ENCODE measurements at places on chromosomes 6 and 20.
A peak's percentile ranks its signal among the peaks of the same experiment; 100 is the strongest.

- DNase-seq: peak; percentile 68
These were observed 44.8 kb downstream of the STK4 start for GRCh38 chr20:45011108-45011526.

DNA sequence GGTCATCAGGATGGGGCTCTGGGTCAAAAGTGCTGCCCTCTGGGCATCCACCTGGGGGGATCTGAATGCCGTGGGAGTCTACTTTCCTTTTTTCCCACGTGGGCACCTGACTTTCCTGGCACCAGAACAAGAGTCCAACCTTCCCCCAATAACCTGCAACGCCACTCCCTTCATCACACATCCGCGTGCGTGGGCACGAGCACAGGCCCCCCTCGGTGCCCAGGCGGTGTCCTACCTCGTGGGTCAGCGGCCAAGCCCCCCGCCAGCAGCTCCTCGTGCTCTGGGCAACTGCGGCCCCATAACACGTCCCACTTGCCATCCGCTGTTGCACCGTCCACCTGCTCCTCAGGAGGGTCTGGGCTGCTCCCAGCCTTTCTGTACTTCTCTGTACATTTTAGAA is 87.0 kb downstream of the YTHDF1 start:
- DNase-seq: no peak

DNA sequence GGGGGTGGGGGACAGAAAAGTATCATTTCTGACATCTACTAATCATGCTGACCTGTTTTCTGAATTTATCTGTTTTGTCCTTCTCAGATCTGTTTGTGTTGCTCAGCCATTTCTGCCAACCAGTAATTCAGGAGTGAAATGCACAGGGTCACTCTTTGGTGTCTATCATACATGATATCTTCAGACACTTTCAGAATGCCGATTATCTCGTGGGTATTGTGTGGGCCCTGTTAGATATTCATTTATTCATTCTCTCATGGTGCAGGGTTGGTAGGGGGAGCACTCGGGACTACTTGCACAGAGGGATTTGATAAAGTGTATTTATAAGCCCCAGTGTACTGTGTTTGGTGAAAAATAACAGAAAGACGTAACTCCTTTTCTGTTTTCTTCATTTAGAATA is 101.2 kb upstream of the CITED2 start:
- no peak for DNase-seq

DNA sequence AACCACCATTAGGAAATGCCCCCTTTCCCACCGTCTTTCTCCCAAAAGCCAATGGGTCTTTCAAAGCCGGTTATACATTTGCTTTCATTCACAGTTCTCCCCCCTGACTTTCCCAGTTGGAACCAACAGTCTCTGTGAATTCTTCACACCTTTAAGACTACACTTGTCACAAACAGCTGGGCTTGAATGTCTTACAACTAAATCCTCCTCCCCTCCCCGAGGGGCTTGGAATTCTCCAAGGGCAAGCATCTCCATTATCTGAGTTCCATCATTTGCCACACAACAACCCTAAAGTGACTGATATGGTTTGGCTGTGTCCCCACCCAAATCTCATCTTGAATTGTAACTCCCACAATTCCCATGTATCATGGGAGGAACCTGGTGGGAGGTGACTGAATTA is 12.9 kb downstream of the ZFP64 start:
- no peak for DNase-seq

- DNase-seq: no peak
These were observed 23.8 kb downstream of the NKX2-2 start for GRCh38 chr20:21490105-21490504.

DNA sequence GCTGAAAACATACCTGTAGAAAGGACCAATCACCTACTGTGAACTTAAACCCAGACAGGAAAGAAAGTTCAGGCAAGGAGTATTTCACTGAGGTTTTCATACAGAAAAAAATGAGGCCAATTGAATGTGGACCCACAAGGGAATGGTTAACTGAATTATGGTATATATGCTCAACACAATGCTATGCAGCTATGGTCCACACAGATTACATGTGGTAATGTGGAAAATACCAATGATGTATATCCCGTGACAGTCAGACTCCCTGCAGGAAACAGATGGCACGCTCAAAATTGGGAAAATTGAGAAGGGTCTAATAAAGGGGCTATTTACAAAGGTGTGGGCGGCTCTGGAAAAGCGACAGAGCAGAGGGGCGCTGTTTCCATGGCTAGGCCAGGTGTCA is 47.1 kb upstream of the PIM1 start:
- peak; percentile 64 for DNase-seq

- DNase-seq: no peak
These were observed 628.0 kb upstream of the AGPAT4 start for GRCh38 chr6:161901740-161902426.

DNA sequence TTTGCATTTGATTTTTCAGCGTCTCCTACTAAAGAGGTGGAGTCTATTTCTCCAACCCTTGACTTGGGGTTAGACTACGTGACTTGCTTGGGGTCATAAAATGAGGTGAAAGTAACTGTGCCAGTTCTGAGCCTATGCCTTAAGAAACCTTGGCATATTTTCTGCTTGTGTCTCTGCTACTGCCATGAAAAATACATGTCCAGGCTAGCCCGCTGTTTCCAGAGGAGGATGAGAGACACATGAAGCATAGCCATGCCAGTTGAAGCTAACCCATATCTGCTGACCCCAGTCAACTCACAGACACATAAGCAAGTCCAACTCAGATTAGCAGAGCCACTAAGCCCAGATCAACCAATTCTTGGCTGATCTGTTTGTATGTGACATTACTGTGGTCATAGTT is 38.7 kb downstream of the SCP2D1 start:
- no peak for DNase-seq

- DNase-seq: peak; percentile 51
These were observed 8.0 kb downstream of the MYLIP start for GRCh38 chr6:16136621-16137450.

DNA sequence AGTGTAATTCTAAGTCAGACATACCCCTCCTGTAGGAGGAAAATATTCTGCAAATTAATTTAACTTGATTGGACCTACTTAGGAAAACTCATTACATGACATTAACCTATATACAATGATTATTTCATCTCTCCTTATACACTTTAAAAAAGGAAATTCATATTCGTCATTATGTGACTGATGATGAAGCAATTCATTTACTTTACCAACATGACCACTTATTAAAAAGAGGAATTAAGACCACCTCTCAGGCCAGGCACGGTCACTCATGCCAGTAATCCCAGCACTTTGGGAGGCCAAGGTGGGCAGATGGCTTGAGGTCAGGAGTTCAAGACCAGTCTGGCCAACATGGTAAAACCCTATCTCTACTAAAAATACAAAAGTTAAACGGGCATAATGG is 11.6 kb downstream of the AKIRIN2 start:
- no peak for DNase-seq

DNA sequence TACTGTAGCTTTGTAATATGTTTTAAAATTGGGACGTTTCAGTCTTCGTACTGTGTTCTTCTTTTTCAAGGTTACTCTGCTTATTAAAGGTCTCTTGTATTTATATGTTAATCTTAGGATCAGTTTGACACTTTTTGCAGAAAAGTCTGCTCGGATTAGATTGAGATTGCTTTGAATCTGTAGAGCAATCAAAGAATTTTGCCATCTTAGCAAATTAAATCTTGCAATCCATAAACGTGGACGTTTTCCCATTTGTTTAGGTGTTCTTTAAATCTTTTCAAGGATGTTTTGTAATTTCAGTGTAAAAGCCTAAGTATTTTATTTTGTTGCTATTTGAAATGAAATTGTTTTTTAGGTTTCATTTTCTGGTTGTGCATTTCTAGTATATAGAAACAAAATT is 78.0 kb upstream of the GTSF1L start:
- no peak for DNase-seq

- DNase-seq: peak; percentile 90
These were observed 12.1 kb upstream of the RAMACL start for GRCh38 chr6:166598441-166599138.

- DNase-seq: no peak
These were observed 11.0 kb downstream of the PACSIN1 start for GRCh38 chr6:34476921-34477320.

DNA sequence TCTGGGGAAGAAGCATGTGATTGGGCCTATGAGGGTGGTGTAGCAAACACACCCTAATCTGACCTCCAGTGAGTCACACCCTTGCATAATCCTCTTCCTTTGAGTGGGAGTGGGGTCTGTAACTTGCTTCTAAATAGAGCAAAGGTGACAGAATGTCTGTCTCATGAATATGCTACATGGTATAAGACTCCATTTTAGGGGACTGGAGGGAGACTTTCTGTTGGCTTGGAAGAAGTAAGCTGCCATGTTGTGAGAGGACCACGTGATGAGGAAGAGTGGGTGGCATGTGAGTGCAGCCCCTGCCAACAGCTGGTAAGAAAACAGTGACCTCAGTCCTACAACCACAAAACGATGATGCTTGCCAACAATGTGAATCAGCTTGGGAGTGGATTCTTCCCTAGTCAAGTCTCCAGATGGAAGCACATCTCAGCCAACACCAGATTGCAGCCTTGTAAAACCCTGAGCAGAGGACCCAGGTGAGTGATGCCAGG is 3.7 kb downstream of the AK9 start:
- DNase-seq: peak; percentile 88

GRCh38 chr20:22700367-22700766 is 116.0 kb upstream of the FOXA2 start:
- DNase-seq: no peak

GRCh38 chr20:5626603-5627002 is 123.6 kb upstream of the SHLD1 start:
- DNase-seq: no peak

- no peak for DNase-seq
These were observed 106.7 kb downstream of the SULF2 start for GRCh38 chr20:47678536-47678935.

DNA sequence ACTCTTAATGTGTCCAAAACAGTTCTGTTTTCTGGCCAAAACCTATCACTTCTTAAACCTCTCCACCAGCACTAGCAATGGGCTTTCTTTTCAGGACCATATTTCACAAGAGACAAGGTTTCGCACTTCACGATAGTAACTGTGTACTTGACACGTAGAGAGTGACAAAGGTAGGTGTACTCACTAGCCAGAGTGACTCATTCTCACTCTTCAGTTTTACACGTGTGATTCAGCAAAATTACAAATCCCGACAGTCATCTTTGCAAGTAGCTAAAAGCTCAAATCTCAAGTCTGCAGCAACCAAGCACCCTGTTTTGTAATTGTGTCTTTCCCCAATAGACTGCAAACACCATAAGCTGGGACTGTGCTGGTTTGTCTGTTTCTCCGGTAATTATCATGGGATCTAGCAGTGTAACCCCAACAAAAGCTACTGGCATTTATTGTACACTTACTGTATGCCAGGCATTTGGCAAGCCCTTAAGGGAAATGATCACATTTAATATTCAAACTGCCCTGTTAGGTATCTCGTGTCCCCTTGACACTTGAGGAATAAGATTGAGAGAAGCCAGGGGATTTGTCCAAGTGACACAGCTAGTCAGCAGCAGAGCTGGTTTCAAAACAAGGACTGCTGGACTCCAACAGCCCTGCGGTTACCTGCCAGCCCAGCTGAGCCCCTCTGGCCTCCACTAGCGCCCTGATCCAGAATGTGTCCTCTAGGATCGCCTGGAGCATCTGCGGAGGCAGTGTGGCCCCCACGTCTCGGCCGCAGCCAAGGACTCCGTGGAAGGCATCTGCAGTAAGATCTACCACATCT is 9.9 kb downstream of the PCIF1 start:
- DNase-seq: no peak

- no peak for DNase-seq
These were observed 332.7 kb downstream of the CENPW start for GRCh38 chr6:126672649-126673048.

GRCh38 chr20:52010541-52010940 is 181.0 kb downstream of the ZFP64 start:
- DNase-seq: no peak

- peak; percentile 58 for DNase-seq
These were observed 98.5 kb downstream of the INSM1 start for GRCh38 chr20:20466341-20466879.

GRCh38 chr6:28675600-28675999 is 149.9 kb downstream of the GPX5 start:
- no peak for DNase-seq

GRCh38 chr6:25388776-25389175 is 109.6 kb downstream of the CARMIL1 start:
- no peak for DNase-seq

DNA sequence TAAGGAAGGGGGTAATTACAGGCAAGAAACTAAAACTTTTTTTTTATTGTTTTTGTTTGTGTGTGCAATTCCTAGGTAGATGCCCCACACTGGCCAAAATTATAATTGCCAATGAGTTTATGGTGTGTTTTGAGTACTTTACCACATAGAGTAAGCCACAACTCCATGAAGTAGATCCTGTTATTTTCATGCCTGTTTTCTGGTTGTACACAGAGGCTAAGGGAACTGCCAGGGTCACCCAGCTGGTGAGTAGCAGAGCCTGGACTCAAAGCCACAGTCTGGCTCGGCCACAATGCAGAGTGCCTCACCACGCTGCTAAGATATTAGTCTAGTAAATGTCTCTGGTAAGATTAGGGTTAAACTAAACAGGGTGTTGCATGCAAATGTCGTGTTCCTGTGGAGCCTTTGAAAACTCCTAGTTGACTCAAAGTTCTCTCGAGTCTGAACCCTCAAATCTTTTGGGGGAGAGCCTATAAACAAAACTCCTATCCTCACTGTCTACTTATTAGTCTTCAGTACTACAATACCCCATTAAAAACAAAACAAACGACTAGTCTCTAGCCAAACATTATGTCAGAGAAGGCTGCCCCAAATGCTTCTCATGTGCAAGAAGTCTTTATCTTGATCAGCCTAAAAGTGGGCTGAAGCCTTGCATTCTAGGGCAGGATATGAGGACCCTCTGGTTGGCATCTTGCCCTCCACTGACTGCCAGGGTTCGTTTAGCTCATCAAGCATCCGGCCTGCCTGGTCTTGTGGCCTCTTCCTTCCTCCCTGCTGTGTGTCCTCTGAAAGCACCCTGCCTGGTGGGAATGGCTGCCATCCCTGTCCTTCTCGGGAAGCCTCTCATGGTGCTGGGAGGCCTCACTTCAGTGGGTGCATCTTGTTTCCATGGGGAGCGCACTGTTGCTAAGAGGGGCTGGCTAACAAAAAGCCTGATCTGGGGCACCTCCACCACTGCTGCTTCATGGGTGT is 4.2 kb downstream of the DUSP22 start:
- DNase-seq: no peak

DNA sequence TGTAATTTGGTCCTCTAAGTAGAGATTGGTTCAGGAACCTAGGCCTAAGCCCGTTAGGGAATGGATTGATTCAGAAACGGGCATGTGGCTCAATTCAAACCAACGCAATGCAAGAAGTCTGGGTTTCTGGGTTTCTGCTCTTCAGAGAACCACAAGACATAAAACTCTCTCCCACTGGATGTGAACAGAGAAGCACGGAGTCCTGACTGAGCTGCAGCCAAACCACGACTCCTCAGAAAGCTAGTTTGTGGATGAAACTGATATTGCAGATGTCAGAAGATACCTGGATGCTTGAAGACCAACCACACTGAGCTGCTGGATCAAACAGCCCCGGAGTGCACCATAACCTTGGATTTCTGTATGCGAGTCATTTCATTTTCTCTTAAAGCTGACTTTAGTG is 50.0 kb downstream of the SOD2 start:
- no peak for DNase-seq
